SK-MEL-5 (cell line): ENCODE measurements at places on chromosomes 6 and 20.

- no peak for DNase-seq
These were observed 859.7 kb downstream of the EPHA7 start for GRCh38 chr6:92559611-92560010.

DNA sequence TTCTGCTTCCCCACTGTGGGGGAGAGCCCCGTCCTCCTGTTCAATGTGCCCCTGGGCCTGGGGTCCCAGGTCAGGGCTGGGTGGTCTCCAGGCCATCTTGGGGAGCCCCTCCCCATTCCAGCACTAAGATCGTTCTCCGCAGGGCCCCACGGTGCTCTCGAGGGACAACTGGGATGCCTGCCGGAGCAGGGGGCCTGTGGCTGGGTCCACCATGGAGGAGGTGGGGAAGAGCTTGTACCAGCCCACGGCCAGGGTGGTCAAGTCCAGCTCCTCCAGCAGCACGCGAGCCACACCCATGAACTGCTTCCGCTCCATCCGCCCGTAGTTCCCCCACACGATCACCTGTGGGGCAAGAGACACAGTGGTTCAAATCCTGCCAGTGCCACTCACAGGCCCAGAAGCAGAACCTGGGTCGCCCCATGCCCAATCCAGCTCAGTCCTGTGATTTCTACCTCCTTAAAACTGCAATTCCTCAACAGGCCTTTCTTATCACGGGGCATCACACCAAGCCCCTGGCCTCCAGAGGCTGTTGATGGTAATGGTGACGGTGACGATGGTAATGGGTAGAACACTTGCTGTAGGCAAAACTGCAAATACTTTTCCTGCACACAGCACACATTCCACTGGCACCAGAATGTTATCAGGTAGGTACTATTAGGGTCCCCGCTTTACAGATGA lies 10.5 kb downstream of the KCNK15 start:
- DNase-seq: no peak

GRCh38 chr20:764255-764654 lies 4.0 kb downstream of the SLC52A3 start:
- DNase-seq: no peak

- DNase-seq: no peak
These were observed 81.7 kb downstream of the PREP start for GRCh38 chr6:105321207-105321606.

DNA sequence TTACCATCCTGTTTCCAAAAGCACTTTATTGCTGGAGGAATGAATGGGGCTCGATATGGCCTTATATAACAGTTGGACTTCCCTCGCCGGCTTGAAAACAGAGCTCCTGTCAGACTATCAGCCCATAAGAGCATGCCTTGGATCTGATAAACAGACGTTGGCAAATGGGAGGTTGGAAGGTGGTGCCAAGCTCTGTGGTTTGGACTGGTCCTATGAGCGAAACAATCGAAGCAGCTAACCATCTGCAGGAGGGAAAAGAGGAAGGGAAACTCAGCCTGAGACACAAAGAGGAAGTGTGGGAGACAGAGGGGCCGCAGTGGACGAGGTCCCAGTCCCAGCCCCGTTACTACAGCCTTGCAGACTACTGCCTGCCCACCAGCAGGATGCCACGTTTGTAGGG lies 92.9 kb downstream of the TFAP2C start:
- no peak for DNase-seq

DNA sequence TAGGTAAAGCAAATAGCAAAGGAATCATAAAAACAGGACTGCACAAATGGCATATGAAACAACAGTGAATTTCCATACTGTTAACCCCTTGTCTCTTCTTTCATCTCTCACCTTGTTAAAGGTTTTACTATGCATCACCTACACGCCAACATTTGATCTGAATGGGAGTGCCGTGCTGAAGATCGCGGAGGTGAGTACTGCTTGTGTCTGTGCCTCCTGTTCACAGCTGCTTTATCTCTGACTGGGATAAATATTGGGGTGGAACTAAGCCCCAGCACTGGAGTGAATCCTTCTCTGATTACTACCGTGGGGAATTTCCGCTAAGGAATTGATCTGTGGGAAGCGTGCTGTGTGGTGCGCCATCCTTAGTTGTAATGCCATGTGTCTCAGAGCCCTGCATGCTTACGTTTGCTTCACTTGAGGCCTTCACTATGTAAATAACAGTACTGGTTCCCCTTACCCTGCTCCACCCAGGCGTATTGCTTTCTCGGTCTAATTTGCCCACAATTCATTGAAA lies 11.4 kb upstream of the PBOV1 start:
- DNase-seq: no peak
